MCF 10A (cell line): ENCODE measurements at places on chromosomes 7 and 10. TPM values are rescaled to one million over a fixed set of nuclear protein-coding genes. Genes with fewer than 3 reads are reported as not detected.

DNA sequence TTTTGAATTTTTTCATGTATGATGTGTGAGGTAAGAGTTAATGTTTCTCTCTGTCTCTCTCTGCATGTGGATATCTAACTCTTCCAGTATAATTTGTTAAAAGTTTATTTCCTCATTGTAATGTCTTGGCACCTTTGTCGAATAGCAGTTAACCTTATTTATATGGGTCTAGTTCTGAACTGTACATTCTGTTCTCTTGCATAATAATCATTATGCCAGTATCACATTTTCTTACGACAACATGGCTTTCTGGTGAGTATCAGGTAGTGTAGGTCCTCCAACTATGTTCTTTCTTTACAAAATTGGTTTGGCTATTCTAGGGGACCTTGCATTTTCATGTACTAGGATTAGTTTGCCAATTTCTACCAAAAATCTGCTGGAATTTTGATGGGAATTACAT, 337.0 kb upstream of the FZD8 start:
- peak overlapping the region; percentile 89 for H3K27ac ChIP-seq
- peak; percentile 3 for DNase-seq
- no peaks in the 10 kb centered on the region for H3K36me3 ChIP-seq
- no peaks in the 10 kb centered on the region for H3K27me3 ChIP-seq
- H3K4me3 ChIP-seq, result peak overlapping the region; percentile 42

GRCh38 chr10:124688889-124689670, 55.1 kb downstream of the FAM53B start:
- H3K27ac ChIP-seq, result no peak overlapping the region
- peak; percentile 18 for DNase-seq
- peaks cover 10% of the 10 kb centered on the region for H3K4me1 ChIP-seq

GRCh38 chr10:51074238-51075028, at the start of gene PRKG1:
Gene PRKG1 (plus strand): TSS chr10:51074487.
- no peaks in the 10 kb centered on the region for H3K36me3 ChIP-seq
- H3K4me1 ChIP-seq, result no peaks in the 10 kb centered on the region
- H3K27ac ChIP-seq, result peak within 1 kb of the TSS; percentile 17
- peak within 1 kb of the TSS; percentile 80 for H3K4me3 ChIP-seq
- H3K27me3 ChIP-seq, result peaks cover 88% of the 10 kb centered on the region

- H3K27ac ChIP-seq, result no peak overlapping the region
- H3K36me3 ChIP-seq, result no peaks in the 10 kb centered on the region
- H3K4me1 ChIP-seq, result no peaks in the 10 kb centered on the region
- no peak overlapping the region for H3K4me3 ChIP-seq
Measured at GRCh38 chr10:113450906-113451305, 101.9 kb upstream of the HABP2 start.

GRCh38 chr10:60314069-60314940, 75.4 kb downstream of the ANK3 start:
- H3K4me3 ChIP-seq, result no peak overlapping the region
- peaks cover 25% of the 10 kb centered on the region for H3K4me1 ChIP-seq
- H3K27ac ChIP-seq, result peak overlapping the region; percentile 61
- no peaks in the 10 kb centered on the region for H3K27me3 ChIP-seq

Gene RBM33
- total RNA-seq, result 80.5 and 81.9 TPM in 2 replicates

Gene CPED1
- total RNA-seq, result not detected in 2 replicates

Gene C7orf57
- 0.37 and 0.52 TPM in 2 replicates for total RNA-seq

Gene OR2A42
- not detected in 2 replicates for total RNA-seq

GRCh38 chr10:121592155-121592890, 5.9 kb downstream of the FGFR2 start:
- H3K4me3 ChIP-seq, result no peak overlapping the region
- no peaks in the 10 kb centered on the region for H3K36me3 ChIP-seq
- no peaks in the 10 kb centered on the region for H3K27me3 ChIP-seq

DNA sequence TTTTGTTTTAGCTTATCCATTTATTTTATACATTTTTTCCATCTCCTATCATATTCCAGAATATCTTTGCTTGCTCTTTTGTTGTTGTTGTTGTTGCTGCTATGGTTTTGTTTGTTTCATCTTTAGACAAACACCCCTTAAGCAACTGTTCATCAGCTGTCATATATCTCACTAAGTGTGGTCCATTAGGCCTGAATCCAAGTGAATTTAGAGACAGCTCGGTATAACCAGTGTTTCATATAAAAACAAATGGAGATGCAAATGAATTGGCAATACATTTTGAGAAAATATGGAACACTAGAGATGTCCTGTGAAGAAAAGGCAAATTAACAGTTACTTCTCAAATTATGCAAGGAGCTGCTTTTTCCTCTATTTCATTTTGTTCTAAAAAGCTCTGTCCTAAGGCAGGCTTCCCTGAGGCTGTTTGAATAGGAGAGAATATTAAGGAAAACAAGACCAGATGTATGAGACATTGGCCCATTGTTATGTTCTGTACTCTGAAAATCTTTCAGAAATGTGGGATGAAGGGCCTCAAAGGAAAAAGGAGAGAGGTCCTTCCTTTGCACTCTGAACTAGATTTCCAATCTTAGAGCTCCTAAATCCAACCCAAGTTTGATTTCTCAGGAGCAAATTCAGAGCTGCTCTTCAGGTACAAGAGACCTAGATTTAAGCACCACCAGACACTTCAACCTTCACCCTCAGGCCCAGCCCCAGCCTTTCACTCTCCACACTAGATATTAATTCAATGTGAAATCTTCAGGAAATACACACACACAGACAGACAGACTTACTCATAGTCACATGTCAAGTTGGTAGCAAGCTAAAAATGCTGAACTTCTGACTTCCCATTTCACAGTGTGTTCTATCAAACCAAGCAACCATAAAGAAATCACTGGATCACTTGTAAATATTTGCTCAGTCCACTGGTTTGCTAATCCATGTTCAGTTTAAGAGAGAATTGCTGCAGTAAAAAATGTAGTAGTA, 5.4 kb downstream of the TFEC start:
- DNase-seq, result no peak
- H3K36me3 ChIP-seq, result no peaks in the 10 kb centered on the region

- H3K27ac ChIP-seq, result no peak overlapping the region
- H3K36me3 ChIP-seq, result no peaks in the 10 kb centered on the region
- peaks cover 6% of the 10 kb centered on the region for H3K4me1 ChIP-seq
- no peaks in the 10 kb centered on the region for H3K27me3 ChIP-seq
- no peak for DNase-seq
Measured at GRCh38 chr10:89078724-89079672, 88.4 kb downstream of the FAS start.

GRCh38 chr10:59093461-59093860, 83.0 kb upstream of the PHYHIPL start:
- H3K4me3 ChIP-seq, result no peak overlapping the region
- no peaks in the 10 kb centered on the region for H3K36me3 ChIP-seq
- no peak overlapping the region for H3K27ac ChIP-seq
- DNase-seq, result no peak

Gene PDIA4
- total RNA-seq, result 191 and 215 TPM in 2 replicates

GRCh38 chr7:131011432-131011742, 277.4 kb upstream of the KLF14 start:
- DNase-seq, result no peak
- H3K27ac ChIP-seq, result peak overlapping the region; percentile 75
- peaks cover 5% of the 10 kb centered on the region for H3K36me3 ChIP-seq
- H3K27me3 ChIP-seq, result no peaks in the 10 kb centered on the region

Gene LBX1
- total RNA-seq, result not detected in 2 replicates

DNA sequence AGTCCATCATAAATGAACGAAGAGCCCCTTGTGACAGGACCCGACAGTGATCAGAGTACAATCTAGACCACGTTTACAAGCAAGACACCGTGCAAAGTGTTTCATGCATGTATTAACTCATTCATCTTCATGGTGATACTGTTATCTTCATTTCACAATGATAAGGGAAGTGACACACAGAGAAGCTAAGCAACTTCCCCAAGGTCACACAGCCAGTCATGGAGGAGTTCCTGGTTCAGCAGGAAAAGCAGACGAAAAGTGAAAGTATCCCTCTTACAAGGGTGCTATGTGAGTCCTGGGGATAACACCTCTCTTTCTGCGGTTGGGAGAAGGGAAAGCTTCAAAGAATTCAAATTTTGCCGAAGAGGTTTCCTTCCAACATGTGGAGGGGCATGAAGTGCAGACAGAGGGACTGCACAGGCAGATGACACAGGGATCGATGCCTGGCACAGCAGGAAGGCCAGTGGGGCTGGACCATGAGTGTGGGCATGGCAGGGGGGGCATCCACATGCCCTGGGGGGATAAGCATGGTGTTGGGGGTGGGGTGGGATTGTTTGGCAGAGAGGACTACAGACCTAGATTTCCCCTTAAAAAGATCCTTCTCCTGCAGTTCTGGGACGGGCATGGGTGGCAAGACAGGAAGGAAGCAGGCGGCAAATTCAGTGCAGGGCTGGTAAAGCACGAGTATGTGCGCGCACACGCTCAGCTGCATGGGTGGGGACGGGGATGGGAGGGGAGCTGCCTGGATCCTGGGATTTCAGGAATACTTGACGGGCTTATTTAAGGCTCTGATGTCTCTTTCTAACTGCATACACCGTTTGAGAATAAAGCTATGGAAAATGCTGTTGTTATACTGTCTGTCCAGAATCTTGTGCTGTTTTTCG, 33.5 kb upstream of the DDC start:
- no peak overlapping the region for H3K27ac ChIP-seq
- H3K4me3 ChIP-seq, result no peak overlapping the region
- H3K27me3 ChIP-seq, result no peaks in the 10 kb centered on the region
- H3K36me3 ChIP-seq, result peaks cover 49% of the 10 kb centered on the region
- H3K4me1 ChIP-seq, result no peaks in the 10 kb centered on the region
- no peak for DNase-seq

DNA sequence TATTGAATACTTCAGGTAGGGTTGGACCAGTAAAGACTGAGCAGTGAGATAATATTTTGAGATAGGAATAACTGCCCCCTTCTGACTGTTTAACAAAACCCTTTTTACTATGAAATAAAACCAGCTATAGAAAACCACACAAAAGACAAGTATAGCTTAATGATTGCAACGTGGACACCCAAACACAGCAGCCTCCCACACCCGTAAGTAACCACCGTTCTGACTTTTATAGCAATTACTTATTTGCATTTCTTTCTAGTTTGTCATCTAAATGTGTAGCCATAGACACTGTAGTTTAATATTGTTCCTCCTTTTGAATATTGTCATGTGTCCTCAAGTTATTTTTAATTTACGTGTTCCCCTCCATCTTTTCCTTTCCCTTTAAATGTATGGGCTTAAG, 42.9 kb upstream of the SYPL1 start:
- H3K27me3 ChIP-seq, result peaks cover 29% of the 10 kb centered on the region
- no peak overlapping the region for H3K4me3 ChIP-seq
- no peaks in the 10 kb centered on the region for H3K4me1 ChIP-seq

GRCh38 chr10:5442065-5442989, 30.0 kb downstream of the NET1 start:
- H3K4me1 ChIP-seq, result peaks cover 20% of the 10 kb centered on the region
- H3K27ac ChIP-seq, result no peak overlapping the region
- H3K36me3 ChIP-seq, result no peaks in the 10 kb centered on the region
- H3K4me3 ChIP-seq, result no peak overlapping the region
- no peaks in the 10 kb centered on the region for H3K27me3 ChIP-seq
- DNase-seq, result peak; percentile 71

GRCh38 chr10:80491251-80492102, 37.4 kb downstream of the TSPAN14 start:
- no peak overlapping the region for H3K27ac ChIP-seq
- DNase-seq, result peak; percentile 90
- H3K36me3 ChIP-seq, result peaks cover 51% of the 10 kb centered on the region
